ENCODE measurements at places on chromosomes 1 and 21. TPM values are rescaled to one million over a fixed set of nuclear protein-coding genes. Genes with fewer than 3 reads are reported as not detected.
A peak's percentile ranks its signal among the peaks of the same experiment; 100 is the strongest.

Gene ZNF695
- not detected for polyA plus RNA-seq

Gene SMIM1
- 4.0 TPM for polyA plus RNA-seq

Gene SLAMF8
- polyA plus RNA-seq, result 0.95 TPM

Gene TMEM54
- polyA plus RNA-seq, result 18.2 TPM

Gene REN
- polyA plus RNA-seq, result not detected

Gene FAM72C
- not detected for polyA plus RNA-seq

Gene SPRR5
- not detected for polyA plus RNA-seq

Gene ZBED6
- 1.8 TPM for polyA plus RNA-seq

Gene TCEA3
- 25.1 TPM for polyA plus RNA-seq

Gene PDPN
- polyA plus RNA-seq, result 4.4 TPM

Gene LMNA
- 356 TPM for polyA plus RNA-seq

Gene PRAMEF14
- not detected for polyA plus RNA-seq

Gene TMOD4
- polyA plus RNA-seq, result 0.88 TPM

Gene CBR3
- 10.4 TPM for polyA plus RNA-seq

Gene TTC4
- 20.9 TPM for polyA plus RNA-seq

Gene TTLL7
- polyA plus RNA-seq, result 1.0 TPM

DNA sequence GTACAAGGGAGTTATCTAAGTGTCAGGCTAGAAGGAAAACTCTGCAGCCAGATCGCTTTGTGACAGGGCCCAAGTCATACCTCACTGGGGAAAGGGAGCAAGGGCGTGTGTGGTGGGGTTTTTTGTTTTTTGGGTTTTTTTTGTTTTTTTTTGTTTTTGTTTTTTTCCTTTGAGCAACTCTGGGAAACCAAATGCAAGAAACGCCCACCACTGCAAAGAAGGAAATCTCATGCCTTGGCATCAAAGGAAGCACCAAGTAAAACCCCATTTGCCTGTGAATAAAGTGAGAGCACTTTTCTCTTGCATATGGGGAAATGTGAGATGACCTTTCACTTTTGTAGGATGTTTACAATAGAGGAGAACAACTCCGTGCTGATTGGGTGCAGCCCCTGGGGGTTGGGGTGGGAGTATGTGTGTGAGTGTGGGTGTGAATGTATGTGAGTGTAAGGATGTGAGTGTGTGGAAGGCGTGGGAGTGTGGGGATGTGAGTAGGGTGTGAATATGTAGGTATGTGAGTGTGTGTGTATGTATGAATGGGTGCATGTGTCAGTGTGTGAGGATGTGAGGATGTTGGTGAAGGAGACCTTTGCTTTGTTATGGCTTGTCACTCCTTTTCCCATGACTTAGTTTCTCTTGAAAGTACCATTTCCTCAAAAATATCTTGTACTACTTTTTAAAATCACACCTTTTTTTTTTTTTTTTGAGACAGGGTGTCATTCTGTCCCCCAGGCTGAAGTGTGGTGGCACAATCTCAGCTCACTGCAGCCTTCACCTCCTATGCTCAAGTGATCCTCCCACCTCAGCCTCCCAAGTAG, 34.6 kb downstream of the IL12RB2 start:
- DNase-seq, result no peak

GRCh38 chr1:224670506-224670905, 54.4 kb downstream of the CNIH3 start:
- no peak for DNase-seq

GRCh38 chr1:212205843-212206242, 79.4 kb upstream of the PPP2R5A start:
- no peak for DNase-seq

- DNase-seq, result no peak
Observed at GRCh38 chr1:78370356-78370755, 120.4 kb upstream of the PTGFR start.

DNA sequence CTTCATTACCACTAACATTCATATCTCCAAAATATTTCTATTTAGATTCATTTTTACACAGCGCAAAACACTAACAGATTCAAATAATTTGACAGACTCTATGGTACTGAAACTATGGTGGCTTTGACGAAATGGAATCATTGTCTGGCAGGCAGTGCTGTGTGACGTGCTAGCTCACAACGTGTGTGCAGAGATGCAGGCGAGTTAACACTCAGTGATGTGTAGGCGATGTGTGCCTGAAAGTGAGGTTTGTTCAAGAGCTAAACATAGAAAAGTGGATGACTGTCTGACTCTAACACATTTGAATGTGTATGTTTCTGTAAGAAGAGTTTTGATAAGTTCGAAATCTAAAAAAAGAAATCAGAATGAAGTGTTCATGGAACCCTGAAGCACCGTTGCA, 97.7 kb downstream of the RYR2 start:
- no peak for DNase-seq

GRCh38 chr1:89332461-89332860, 31.4 kb upstream of the GBP6 start:
- no peak for DNase-seq

- DNase-seq, result no peak
Observed at GRCh38 chr1:24256687-24257086, 62.5 kb upstream of the GRHL3 start.

- DNase-seq, result no peak
Observed at GRCh38 chr1:229258757-229259060, 12.2 kb upstream of the RAB4A start.

GRCh38 chr1:234706199-234706598, 96.2 kb upstream of the IRF2BP2 start:
- no peak for DNase-seq

DNA sequence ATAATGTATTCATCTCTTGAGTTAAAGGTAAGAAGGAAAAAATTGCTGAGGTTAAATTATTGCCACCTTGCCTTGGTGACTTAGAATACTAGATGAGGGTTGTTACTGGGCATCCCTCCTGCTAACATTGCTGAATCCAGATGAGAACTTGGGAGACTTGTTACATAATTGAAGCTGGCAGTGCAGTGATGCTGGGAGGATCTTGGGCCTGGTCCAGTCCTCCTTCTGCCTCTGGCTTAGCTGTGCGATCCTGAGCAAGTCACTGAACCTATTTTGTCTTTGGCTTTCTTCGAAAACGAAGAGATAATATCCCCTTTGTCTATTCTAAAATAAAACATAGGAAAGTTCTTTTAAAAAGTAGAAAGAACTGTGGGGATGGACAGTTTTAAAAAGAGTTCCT, 244.9 kb upstream of the NRIP1 start:
- peak; percentile 50 for DNase-seq

- no peak for DNase-seq
Observed at GRCh38 chr1:58031416-58031815, 515.1 kb downstream of the OMA1 start.

DNA sequence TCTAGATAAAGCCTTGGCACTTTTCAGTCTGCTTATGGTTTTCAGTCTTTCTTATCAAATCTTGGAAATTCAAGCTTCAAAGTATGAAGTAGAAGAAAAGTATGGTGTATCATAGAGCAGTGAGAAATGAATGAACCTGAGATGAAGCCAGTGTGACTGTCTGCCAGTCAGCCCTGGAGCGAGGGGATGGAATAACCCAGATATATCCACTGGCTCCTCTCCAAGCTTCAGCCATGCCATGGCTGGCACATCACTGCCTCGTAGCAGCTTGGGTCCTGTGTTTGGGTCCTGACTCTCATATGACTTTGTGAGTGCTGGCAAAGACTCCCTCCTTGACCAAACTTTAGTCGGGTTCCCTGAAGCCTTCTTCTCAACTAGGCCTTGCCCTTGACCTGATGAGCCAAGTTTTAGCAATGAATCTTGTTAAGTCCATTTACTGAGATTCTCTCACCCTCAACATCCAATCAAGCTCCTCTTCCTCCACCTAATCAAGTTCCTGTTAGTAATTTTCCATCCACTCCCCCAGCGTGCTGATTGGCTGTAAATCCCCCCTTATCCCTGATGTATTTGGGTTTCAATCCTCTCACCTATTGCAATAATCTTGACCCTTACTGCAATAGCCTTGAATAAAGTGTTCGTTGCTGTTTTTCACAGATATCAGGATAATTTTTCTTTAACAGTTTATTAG, 62.5 kb upstream of the PRDX6 start:
- DNase-seq, result no peak

DNA sequence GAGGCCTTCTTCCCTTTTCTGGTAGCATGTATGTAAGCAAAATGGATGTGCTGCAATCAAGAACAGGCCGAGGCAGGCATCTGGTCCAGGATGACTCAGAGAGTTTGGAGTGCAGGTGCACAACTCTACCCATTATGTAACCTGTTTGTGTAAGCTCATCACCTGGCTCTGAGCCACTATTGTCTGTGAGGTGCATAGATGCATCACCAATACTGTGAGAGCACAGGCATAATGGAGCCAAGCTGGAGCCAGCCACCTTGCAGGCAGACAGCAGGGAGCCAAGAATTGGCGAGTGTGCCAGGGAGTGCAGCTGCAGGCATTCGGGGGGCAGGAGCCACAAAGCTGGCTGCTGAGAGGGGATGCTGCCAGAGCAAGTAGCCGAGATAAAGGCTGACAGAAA, 549.9 kb upstream of the RGS18 start:
- no peak for DNase-seq

DNA sequence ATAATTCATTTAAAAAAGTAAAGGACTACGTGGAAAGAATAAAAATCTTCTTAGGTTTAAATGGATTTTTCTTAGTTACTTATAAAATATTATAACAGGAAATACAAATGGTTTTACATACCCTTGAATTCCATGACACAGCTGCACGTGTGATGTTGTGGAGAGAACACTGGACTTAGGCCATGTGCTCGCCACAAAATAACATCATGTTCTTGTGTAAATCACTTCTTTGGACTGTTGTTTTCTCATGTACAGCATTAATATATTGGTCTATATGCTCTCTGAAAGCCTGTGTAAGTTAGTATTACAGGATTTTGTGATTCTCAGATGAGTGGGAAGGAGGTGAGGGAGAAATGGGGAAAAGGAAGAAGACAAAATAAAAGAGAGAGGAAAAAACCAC, 228.2 kb downstream of the DNM3 start:
- DNase-seq, result no peak

DNA sequence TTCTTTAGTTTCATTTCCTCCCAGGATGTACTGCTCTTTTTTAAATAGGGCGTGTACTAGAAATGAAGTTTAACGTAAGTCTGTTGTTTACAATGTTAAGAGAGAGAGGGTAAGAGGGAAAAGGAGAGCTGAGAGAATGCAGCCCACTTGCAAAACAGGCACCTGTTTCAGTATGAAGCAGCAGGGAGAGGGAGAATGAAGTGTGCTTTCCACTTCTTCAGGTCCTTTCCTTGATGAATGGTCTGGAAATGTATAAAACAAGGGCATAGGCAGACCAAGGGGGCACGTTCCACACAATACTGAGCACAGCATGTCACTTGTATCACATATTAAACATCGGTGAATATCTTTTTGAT, 2.0 kb downstream of the KCNA3 start:
- no peak for DNase-seq

DNA sequence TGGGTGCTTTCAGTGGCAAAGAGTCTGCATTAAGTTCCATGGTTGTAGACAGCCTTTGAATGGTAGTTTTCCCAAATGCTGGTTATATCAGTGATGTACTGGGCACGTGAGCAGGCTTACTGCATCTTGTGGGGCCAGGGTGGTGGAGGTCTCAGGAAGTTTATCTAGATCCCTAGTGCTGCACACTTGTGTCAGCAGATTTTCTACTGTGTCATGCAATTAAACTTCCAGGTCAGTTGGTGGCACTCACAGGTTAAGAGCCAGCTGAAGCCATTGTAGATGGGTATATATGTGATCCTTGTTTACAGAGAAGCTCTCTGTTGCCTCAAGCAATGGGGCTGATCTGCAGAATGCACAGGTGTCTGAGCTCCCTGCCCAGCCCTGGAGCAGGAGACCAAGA, 33.0 kb downstream of the FOXJ3 start:
- DNase-seq, result no peak

GRCh38 chr1:33178836-33179439, 2.9 kb downstream of the TRIM62 start:
- no peak for DNase-seq

DNA sequence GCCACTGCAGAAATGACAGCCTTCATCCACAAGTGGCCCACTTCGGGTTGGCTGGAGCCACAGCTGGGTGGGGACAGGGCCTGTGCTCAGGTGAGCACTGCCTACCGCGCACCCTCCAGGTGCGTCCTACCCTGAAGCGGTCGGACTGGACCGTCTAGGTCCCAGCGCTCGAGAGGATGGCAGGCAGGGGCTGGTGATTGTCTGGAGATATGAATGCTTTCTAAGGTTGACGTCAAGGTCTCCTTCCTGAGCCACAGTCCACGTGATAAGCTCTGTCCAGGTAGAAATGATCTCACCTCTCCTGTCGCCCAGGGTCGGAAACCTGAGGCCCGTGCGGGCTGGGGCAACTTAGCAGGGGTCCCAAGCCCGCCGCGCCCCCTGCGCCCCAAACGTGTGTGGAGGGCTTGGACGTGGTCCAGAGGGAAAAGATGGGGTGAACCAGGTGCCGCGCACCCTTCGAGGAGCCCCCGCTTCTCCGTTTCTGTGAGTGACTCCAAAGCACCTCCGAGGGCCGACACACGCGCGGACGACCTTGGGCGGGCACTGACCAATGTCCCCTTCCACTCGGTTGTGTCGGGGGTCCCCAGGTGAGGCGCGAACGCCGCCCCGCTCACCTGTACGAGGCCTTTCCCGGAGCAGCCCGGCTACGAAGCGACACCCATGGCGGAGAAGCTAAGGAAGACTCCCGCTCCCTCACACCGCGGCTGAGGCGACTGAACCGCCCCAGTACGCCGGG, 853 bp upstream of the DOP1B start:
- peak; percentile 42 for DNase-seq

DNA sequence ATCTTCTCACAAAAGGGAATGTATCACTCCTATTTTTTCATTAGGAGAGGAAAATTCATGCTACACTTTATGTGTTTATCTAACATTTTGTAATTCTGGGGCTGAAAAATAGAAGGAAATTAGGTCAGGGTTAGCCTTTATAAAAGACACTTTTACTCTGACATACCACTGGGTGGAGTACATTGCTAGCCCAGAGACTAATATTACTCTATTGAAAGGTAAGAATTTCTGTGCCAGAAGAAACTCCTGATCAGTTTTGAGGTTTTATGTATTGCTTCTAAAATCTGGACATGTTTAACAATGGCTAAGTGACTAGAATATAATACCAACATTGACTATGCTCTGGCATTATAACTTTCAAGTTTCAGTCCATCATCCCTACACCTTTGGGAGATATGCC, 724.6 kb downstream of the USP25 start:
- DNase-seq, result no peak

DNA sequence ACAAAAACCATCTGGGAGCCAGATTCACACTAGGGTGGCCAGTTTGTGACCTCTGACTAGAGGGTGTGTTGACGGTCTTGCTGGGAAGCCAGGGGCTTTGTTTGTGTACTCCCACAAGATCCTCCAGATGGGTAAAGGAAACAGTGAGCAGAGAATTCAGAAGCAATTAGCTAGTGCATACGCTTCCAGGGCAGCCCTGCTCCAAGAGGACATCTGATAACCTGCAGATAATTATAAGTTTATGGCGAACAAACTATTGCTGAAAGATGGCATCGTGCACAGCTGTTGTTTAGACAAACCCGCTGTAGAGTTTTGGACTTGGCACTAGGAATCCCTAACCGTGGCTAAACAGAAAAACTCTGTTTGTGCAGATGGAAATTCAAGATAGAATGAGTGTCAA, 326.4 kb downstream of the TGFB2 start:
- DNase-seq, result no peak

Measured in heart right ventricle (tissue), 16 donors.